Aorta (tissue), 5 donors: ENCODE measurements at places on chromosomes 4 and X. TPM values are rescaled to one million over a fixed set of nuclear protein-coding genes. Genes with fewer than 3 reads are reported as not detected.
A peak's percentile ranks its signal among the peaks of the same experiment; 100 is the strongest.

GRCh38 chr4:101972791-101973190 is 182.3 kb downstream of the BANK1 start:
- no peaks in the 10 kb centered on the region for H3K27me3 ChIP-seq
- H3K27ac ChIP-seq, result no peak overlapping the region
- no peaks in the 10 kb centered on the region for H3K36me3 ChIP-seq
- H3K4me1 ChIP-seq, result no peaks in the 10 kb centered on the region
- DNase-seq, result no peak
- H3K4me3 ChIP-seq, result no peak overlapping the region

GRCh38 chrX:18964026-18964425 is 19.9 kb downstream of the PHKA2 start:
- no peaks in the 10 kb centered on the region for H3K36me3 ChIP-seq
- no peaks in the 10 kb centered on the region for H3K27me3 ChIP-seq
- no peak overlapping the region for H3K4me3 ChIP-seq
- no peaks in the 10 kb centered on the region for H3K4me1 ChIP-seq

PWWP3B gene
- total RNA-seq, result 0.15 TPM

GRCh38 chr4:20512985-20513384 is 187.3 kb upstream of the PACRGL start:
- DNase-seq, result no peak
- no peaks in the 10 kb centered on the region for H3K4me1 ChIP-seq
- no peaks in the 10 kb centered on the region for H3K36me3 ChIP-seq
- no peaks in the 10 kb centered on the region for H3K27me3 ChIP-seq
- no peak overlapping the region for H3K4me3 ChIP-seq

CFI gene
- total RNA-seq, result 33.7 TPM

DNA sequence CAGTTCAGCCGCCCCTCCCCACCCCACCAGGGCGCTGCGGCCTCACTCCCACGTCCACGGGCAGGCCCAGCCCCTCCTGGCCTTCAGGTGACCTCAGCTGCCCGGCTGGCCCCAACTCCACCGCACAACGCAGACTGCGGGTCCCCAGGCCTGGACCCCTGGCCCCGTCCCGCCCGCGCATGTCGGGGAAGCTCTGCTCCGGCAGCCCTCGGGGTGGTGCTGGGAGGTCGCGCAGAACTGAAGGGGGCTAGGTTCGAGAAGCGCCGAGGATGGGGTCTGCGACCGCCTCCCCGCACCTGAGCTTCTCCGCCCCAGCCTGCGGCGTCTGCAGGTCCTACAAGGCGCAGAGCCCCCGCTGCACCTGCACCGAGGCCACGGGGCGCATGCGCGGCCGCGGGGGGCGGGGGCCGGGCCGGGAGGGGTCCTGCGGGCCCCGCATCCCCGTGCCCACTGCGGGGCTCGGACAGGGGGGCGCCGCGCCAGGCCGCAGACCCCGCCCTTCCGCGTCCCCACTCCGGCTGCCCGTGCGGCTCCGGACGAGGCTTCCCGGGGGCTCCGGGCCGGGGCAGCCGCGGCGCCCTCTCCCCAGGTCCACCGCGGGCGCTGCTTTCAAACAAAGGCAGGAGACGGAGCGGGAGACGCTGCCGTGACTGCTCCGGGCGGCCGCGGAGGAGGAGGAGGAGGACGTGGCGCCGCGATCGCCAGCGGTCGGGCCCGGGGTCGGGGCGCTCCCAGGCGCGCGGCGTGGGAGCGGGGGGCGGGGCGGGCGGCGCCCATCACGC is 672 bp upstream of the NAT8L start:
- peak overlapping the region; percentile 51 for H3K4me3 ChIP-seq
- no peaks in the 10 kb centered on the region for H3K36me3 ChIP-seq
- no peak overlapping the region for H3K27ac ChIP-seq
- no peaks in the 10 kb centered on the region for H3K27me3 ChIP-seq

DNA sequence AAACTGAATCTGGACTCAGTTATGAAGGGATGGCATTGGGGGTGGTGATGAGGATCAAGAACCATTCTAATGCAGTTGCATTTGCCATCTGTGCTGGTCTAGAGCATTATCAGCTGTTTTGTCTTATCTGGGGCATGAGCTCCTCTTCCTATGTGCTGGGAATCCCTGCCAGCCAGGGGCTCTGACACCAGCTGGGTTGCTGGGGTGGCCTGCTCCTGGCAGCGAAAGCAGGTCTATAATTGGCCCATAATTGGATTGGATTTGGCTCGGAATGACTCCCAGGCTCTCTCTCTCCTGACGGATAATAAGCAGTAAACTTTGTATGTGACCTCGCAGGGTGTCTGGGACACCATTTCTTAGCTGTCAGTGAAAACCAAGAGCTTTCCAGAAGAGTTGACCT is 34.1 kb downstream of the SMPX start:
- H3K36me3 ChIP-seq, result no peaks in the 10 kb centered on the region
- H3K4me3 ChIP-seq, result no peak overlapping the region
- no peak overlapping the region for H3K27ac ChIP-seq
- no peaks in the 10 kb centered on the region for H3K4me1 ChIP-seq
- DNase-seq, result no peak
